ENCODE measurements at places on chromosomes 6 and 20.

DNA sequence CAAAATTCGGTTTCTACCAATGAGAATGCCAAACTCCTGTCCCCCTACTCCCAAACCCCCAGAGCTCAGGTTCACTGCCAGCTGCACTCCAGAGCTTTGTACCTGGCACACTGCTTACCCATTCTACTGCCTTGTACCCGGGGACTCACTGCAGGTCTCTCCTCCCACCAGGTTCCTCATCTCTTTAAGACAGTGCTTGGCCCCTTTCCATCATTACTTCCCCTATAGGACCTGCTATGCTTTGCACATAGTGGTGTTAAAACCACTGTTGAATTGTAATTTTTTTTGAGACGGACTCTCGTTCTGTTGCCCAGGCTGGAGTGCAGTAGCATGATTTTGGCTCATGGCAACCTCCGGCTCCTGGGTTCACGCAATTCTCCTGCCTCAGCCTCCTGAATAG lies 25.9 kb downstream of the LYRM4 start:
- no peak for DNase-seq

DNA sequence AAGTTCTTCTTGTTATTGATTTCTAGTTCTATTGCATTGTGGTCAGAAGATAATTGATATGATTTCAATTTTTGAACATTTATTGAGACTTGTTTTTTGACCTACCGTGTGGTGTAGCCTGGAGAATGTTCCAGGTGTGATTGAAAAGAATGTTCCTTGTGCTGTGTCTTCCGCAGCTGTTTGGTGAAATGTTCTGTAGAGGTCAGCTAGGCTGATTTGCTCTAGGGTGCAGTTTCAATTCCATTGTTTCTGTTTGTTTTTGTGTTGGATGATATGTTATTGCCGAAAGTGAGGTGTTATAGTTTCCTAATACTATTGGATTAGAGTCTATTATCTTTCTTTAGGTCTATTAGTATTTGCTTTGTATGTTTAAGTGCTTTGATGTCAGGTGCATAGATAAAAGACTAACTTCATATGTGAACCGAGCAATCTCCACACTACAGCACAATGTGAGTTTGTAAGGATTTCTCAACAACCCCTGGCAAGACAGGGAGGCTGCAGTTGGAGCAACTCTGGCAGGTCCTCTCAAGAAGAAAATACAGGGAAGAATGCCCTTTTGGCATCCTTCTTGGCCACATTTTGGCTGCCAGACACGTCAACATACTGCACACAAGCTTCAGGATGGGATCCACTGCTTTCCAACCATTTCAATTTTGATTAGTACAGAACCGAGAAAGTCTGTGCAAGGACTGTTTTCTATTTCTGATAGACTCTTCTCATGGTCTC lies 320.7 kb downstream of the RNF144B start:
- DNase-seq, result no peak

GRCh38 chr6:88565836-88566235 lies 397.6 kb downstream of the RNGTT start:
- DNase-seq, result no peak

DNA sequence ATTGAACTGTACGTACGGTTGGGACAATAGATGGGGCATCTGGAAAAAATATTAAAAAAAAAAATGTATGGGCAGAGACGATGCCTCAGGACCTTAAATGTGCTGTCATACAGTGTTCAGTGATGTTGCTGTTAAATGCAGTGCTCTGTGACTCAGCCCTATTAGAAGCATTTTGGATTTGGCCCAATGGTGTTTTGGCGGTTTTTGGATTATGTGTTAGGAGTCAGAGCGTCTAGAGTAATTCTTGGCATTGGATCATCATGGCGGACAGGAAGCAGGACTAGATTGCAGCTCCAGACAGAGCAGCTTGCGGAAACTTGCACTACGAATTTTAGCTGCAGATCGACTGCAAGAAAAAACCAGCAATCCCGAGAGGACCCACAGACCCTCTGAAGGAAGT lies 280.0 kb downstream of the SOX4 start:
- no peak for DNase-seq

- no peak for DNase-seq
Observed at GRCh38 chr6:12383448-12383847, 93.3 kb downstream of the EDN1 start.

DNA sequence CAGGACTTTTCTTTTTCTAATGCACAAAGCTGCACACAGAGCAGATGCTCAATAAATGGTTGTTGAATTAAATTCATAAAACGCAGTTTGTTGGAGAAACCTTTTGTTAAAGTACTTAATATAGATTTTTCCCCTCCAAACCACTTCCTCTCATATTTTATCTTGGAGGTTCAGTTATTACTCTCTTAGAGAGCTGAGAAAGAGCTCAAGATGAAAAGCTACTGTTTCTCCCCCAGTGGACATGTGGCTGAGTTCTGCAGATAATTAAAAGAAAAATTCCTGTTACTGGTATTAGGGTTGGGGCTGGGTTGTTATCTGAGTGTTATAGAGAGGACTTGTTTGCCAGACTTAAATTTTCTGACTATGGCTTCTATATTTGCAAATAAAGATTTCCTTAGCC lies 294.0 kb downstream of the TBC1D7 start:
- DNase-seq, result no peak

DNA sequence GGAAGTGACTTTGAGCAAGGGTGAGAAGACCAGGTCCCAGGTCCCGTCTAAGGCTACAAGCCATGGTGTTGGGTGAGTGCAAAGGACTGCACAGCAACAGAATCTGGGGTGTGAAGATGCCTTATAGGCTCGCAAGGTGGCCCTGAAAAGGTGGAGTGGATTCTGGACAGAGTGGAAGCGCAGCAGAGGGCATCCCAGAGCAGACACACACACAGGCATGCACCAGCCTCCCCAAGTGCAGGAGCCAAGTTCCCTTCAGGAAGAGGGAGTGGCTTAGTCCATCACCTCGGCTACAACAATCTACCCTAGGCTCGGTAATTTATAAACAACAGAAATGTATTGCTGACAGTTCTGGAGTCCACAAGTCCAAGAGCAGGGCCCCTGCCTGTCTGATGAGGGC lies 180.1 kb upstream of the PDE10A start:
- DNase-seq, result no peak

GRCh38 chr20:17651129-17651759 lies 30.8 kb downstream of the RRBP1 start:
- no peak for DNase-seq

GRCh38 chr6:73234733-73235132 lies 9.4 kb upstream of the KHDC1L start:
- DNase-seq, result no peak

DNA sequence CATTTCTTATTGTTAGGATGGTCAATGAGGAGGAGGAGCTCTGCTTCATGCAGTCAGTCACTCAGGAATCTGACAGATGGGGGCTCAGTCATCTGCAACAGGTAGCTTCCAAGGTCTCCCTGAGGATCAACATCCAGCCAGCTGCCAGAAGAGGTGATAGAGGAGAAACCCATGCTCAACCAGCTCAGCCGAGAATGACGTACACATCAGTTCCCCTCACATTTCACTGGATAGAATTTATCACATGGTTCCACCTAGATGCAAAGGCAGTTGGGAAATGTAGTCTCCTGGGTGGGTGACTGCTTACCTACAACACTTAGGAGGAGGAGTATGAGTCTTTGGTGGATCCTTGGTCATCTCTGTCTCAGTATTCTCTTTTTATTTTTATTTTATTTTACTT lies 144.5 kb downstream of the CEBPB start:
- no peak for DNase-seq

DNA sequence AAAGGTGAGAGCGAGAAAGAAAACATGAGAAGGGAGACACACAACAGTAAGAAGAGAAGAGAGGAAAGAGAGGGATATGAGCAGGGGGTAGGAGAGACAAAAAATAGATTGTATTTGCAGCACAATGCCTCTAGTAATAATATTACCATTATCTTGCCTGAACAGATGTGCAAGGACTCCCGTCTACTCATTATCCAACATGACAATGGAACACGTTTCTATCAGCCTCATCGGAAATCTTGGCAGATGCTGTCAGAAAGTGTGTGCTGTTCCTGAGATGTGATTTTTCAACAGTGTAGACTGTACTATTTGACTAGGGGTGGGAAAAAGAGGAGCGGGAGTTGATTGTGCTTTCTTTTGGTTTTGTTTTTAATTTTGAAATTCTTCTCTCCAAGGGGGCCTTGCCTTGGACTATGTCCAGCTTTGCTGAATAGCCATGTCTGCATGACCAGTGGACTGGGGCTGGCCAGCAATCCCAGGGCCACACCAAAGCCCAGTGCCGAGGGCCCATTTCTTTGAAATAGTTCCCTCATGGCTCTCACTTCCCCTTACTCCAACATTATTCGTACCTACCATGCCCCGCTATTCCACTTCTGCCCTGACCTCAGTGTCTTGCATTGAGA lies 11.3 kb upstream of the TRAM2 start:
- no peak for DNase-seq

DNA sequence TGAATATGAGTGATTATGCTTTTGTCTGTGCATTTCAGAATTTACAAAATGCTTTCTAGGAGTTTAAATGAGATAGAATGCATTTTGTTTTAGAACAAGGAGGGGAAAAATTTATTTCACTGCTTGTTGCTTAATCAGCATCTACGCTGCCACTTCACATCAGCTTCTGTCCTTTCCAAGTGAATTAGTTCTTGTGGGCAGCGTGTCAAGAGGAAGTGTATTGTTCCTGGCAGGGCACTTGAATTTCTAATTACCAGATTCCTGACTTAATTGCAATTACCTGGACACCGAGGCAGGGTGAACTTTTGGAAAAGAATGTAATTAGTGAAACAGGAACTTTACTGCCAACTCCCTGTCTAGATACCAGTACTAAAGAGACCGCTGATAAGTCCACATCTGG lies 263.5 kb downstream of the TMEM242 start:
- no peak for DNase-seq

- DNase-seq, result no peak
Observed at GRCh38 chr20:61763740-61764400, 301.8 kb downstream of the TAF4 start.

DNA sequence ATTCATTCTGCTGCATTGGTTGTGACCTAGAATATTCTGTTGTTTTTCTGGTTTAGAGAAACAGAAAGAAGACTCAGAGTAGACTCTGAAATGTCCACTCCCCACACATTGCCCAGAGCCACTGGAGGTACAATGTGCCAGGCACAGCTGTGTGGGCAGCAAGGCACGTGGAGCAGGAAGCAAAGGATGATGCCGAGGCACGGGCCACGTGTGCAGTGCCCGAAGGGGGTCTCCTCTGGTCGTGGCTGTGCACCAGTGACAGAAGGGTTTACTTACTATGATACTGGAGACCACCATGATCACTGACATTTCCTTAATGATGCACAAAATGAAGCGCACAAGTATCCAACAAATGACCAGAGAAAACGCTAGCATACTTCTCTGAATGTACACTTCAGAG lies 488.9 kb downstream of the PRKN start:
- no peak for DNase-seq

- no peak for DNase-seq
Observed at GRCh38 chr20:1830240-1830639, 65.0 kb upstream of the SIRPA start.

DNA sequence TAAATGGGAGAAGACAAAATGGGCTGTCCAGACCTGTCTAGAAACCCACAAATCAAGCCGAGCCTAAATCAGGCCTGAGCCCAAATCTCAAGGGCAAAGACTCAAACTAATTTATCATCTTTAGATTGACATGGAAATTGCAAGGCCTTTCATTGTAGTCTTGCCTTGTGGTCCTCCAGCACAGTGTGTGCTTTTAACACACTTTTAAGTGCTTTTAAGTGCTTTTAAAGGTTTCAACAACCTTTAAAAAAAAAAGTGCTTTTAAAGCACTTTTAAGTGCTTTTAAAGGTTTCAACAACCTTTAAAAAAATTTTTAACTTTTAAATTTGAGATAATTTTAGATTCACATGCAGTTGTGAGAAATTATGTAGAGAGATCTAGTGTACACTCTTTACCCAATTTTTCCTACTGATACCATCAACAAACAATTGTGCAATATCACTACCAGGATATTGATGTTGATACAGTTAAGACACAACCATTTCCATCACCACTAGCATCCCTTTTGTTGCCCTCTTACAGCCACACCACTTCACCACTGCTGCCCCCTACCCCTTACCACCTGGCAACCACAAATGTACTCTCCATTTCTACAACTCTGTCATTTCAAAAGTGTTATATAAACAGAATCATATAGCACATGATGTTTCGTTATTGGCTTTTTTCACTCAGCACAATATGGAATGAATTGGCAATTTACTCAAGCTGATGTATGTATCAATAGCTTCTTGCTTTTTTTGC lies 23.1 kb upstream of the DCBLD1 start:
- no peak for DNase-seq

GRCh38 chr6:97392735-97393134 lies 109.7 kb upstream of the MMS22L start:
- no peak for DNase-seq

- DNase-seq, result no peak
Observed at GRCh38 chr20:49478754-49479689, 3.4 kb downstream of the KCNB1 start.

DNA sequence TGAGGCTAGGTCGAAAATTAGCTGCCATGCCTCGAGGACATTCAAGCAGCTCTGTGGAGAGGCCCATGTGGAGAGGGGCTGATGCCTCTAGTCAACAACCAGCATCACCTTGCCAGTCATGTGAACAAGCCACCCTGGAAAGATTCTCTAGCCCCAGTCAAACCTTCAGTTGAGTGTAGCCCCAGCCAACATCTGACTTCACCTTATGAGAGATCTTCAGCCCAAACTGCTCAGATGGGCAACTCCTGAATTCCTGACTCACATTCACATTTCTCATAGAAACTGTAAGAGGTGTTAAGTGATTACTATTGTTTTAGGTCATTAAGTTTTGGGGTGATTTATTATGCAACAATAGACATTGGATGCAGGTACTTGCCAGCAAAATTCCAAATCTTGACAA lies 44.9 kb downstream of the GJA10 start:
- DNase-seq, result no peak

- no peak for DNase-seq
Observed at GRCh38 chr6:30158475-30159040, 2.5 kb downstream of the TRIM10 start.

GRCh38 chr6:158837684-158838625 lies 18.8 kb upstream of the EZR start:
- DNase-seq, result no peak

- no peak for DNase-seq
Observed at GRCh38 chr20:56653211-56653610, 24.1 kb downstream of the TFAP2C start.

DNA sequence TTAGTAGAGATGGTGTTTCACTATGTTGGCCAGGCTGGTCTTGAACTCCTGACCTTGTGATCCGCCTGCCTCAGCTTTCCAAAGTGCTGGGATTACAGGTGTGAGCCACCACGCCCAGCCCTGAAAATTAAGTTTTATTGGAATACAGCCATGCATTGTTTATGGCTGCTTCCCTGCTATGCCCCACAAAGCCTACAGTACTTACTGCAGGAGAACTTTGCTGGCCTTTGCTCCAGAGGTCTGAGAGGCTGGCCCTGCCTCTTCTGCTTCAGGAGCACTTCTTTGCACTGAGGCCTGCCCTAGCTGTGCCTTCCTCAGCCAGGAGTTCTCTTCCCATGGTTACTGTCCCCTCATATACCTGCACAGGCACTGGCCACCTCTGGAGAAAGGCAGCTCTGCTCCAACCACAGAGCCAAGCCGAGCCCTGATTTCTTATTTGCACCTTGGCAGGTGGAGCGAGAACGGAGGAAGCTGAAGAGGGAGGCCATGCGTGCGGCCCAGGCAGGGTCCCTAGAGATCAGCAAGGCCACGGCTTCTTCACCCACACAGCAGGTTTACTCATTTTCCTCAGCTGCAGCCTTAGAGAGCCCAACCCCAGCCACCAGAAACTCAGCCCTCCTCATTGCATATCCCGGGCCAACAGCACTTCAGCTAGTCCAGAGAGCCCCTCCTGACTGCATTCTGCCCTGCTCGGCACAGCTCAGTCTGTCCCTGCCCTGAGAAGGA lies 20.8 kb downstream of the C20orf173 start:
- DNase-seq, result no peak

GRCh38 chr20:48332555-48332954 lies 495.2 kb downstream of the PREX1 start:
- DNase-seq, result no peak
